ENCODE measurements at places on chromosomes 7 and 10.

DNA sequence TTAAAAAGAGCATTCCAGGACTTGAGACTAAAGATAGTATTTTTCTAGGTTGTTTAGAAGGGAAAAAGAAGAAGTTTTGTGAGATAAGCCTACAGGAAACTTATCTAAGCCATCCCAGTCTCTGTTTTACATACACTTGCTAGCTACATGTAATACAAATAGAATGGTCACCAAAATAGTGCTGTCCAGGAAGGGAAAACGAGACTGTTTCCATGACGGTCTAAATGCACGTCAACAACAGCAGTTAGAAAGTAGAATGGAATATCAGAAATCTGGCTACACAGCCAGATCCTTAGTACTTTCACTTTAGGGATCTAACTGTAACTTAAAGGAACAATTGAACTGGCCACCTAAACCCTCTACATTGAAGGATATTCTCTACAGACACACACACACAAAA, 117.6 kb downstream of the TSPAN12 start:
- no peak overlapping the region for H3K4me3 ChIP-seq
- H3K36me3 ChIP-seq = no peaks in the 10 kb centered on the region
- H3K27me3 ChIP-seq = peaks cover 4% of the 10 kb centered on the region

DNA sequence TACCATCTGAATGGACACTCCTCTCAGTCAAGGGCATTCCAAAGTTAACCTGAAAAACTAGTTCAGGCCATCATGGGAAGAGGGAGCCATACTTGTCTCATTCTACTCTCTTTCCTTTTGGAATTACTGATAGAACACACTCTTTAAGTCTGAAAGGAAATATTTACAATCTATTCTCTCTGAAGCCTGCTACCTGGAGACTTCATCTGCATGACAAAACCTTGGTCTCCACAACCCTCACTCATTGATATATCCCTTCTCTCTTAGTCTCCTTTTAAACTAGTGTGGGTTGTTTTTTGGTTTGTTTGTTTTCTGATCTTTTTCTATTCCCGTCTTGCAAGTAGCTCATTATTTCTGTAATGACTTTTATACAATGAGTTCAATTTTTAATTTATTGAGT, 169.5 kb downstream of the C1GALT1 start:
- no peaks in the 10 kb centered on the region for H3K4me1 ChIP-seq
- H3K27ac ChIP-seq = no peak overlapping the region
- no peak for DNase-seq
- H3K36me3 ChIP-seq = no peaks in the 10 kb centered on the region
- H3K4me3 ChIP-seq = no peak overlapping the region

GRCh38 chr10:73456187-73456890, 23.0 kb upstream of the MSS51 start:
- no peaks in the 10 kb centered on the region for H3K27me3 ChIP-seq
- H3K36me3 ChIP-seq = peaks cover 14% of the 10 kb centered on the region
- H3K4me1 ChIP-seq = no peaks in the 10 kb centered on the region
- no peak overlapping the region for H3K4me3 ChIP-seq
- DNase-seq = peak; percentile 83
- H3K27ac ChIP-seq = no peak overlapping the region

GRCh38 chr10:8137272-8137681, 82.8 kb downstream of the GATA3 start:
- no peaks in the 10 kb centered on the region for H3K27me3 ChIP-seq
- no peak for DNase-seq
- H3K4me1 ChIP-seq = peaks cover 38% of the 10 kb centered on the region
- H3K27ac ChIP-seq = no peak overlapping the region
- no peaks in the 10 kb centered on the region for H3K36me3 ChIP-seq
- no peak overlapping the region for H3K4me3 ChIP-seq

- H3K4me1 ChIP-seq = no peaks in the 10 kb centered on the region
- no peak overlapping the region for H3K27ac ChIP-seq
- H3K27me3 ChIP-seq = no peaks in the 10 kb centered on the region
- H3K36me3 ChIP-seq = no peaks in the 10 kb centered on the region
- H3K4me3 ChIP-seq = no peak overlapping the region
Observed at GRCh38 chr7:70582927-70583895, 548.7 kb upstream of the GALNT17 start.

Measured in common myeloid progenitor, CD34-positive (primary cell).